ENCODE measurements at places on chromosomes 5 and 9.

DNA sequence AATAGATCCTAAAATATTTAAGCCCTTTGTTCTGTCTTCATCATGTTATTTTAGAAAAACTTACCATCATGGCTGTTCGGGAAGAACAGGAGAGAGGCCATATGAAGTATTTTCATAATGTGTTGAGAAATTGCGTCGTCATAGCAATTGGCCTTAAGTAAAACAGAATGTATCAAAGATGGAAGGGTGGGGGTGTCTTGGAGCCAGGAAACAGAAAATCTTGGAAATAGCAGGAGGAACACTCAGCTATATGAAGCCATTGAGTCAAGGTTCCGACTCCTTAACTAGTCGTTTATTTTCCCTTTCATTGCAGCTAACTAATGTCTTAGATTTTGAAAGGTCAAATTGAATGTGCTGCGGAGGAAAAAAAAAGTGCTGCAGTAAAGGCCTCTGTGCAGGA is 1.3 kb downstream of the SPTAN1 start:
- peak; percentile 27 for DNase-seq

GRCh38 chr9:107723015-107723414 is 233.4 kb upstream of the KLF4 start:
- no peak for DNase-seq

DNA sequence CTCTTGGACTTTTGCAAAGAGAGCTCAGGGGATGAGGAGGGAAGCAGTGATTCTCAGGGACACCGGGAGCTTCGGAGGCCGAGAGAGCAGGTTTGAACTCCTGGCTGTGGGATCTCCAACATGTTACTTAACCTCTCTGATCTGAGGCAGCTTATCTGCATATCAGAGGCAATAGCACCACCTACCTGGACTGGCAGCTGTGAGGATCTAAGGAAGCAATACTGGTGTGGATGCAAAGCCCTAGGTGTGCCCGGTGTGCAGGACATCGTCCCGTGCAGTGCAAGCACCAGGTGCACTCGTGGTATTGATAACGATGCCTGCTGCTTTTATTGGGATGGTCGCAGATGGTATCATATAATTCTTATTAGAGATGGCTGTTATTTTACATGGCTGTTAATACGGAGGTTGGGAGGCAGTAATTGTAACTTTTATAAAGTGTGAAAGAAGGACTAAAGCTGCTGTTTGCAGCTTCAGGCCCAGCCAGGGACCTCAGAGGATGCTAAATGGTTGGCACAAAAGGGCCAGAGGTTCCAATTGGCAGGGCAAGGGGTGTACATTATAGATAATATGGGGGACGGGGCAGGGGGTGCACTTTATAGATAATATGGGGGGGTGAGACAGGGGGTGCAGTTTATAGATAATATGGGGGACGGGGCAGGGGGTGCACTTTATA is 14.9 kb downstream of the COL5A1 start:
- DNase-seq, result peak; percentile 55

- DNase-seq, result no peak
Measured at GRCh38 chr9:33112094-33112493, 35.6 kb upstream of the SMU1 start.

DNA sequence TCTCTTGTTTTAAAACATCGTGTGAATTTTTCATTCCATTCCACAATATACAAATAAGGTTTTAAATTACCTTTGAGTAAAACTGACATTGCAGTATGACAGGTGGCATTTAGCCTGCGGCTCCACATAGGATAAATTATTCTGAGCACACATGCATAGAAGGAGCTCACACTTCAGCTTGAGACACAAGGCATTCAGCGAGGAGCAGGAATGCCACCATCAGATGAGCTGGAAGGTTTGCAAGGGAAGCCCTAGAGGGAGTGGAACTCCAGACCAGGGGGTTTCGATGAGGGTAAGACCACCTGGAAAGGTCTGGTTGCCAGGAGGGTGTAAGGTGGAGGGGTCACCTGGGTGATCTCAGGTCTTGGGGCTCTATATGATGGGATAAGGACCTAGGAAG is 259.0 kb upstream of the ADRA1B start:
- no peak for DNase-seq

DNA sequence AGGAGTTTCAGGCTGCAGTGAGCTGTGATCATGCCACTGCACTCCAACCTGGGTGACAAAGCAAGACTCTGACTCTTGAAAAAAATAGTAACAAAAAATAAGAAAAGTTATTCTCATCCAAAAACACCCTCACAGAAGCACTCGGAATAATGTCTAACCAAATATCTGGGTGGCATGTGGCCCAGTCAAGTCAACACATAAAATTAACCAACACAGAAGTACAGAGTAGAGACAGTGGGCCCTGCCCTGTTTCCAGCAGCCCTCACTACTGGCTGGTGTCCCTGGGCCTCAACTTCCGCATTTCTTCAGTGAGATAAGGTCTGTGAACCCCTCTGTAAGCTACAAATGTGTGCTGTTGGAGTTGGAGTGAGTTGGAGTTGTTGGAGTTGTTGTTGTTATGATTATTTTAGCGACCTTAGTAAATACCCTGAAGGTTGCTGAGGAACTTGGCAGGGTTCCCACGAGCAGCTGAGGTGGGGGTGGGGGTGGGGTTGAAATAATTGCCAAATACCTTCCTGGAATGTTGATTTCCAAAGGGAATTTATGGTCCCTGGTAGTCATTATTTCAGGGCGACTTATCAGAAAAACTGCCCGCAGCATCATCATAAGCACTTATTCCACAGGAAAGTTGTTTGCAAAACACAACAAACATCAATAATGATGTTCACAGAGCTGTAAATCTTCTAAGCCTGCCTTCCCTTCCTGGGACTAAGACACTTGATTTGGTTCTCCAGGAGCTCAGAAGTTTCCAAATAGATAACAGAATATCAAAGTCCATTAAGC is 30.2 kb downstream of the C5orf15 start:
- no peak for DNase-seq

GRCh38 chr5:72224946-72225463 is 95.0 kb downstream of the MRPS27 start:
- DNase-seq, result peak; percentile 27

DNA sequence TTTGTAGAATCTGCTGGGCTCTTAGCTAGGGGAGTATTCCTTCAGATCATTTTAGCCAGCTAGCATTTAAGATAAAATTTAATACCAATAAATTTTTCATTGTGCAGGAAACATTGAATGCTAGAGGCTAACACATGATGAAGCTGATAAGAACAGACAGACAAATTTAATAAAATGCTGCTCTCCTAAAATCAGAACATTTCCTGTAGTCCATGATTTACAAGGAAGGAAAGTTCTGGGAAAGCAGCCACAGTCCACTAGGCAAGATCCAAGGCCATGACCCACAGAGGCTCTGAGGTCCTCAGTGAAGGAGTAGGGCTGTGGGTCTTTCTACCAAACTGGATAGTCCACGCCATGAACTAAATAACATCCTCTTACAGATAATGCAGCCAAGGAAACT is 253.0 kb downstream of the ICE1 start:
- DNase-seq, result no peak

- peak; percentile 4 for DNase-seq
Measured at GRCh38 chr5:92508271-92508670, 1072.7 kb downstream of the NR2F1-AS1 start.

- DNase-seq, result no peak
Measured at GRCh38 chr5:93585767-93586385, 2.9 kb downstream of the NR2F1 start.

DNA sequence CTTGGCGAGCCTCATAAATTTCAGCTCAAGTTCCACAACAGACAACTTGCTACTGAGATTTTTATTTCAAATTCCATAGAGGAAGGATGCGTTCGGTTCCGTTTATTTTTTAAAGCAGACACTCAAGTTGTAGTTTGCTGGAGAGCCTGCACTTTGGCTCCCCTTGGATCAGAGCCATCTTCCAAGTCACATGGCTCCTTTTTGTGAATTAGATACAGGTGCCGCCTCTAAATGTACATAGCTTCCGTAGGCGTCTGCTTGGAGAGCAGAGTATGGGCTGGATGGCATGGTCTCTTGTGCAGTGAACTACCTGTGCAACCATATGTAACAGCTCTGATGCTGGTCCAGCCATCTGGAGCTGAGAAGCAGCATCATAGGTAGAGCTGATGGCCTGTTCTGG is 73.9 kb upstream of the WWC1 start:
- DNase-seq, result no peak

DNA sequence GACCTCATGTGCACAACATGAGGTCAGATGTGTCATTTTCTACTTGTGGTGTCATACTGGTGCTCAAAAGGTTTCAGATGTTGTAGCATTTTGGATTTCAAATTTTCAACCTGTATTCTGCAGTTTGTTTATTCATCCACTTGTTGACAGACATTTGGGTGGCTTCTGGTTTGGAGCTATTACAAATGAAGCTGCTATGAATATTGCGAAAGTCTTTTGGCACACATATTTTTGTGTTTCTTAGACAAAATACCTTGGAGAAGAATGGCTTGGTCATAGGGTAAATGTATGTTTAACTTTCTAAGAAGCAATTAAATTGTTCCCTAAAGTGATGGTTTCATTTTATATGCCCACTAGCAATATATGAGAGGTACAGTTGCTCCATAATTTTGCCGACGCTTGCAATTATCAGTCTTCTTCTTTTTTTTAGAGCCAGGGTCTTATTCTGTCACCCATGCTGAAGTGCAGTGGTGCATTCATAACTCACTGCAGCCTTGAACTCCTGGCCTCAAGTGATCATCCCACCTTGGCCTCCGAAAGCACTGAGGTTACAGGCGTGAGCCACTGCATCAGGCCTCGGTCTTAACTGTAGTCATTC is 70.7 kb upstream of the TRPC7 start:
- DNase-seq, result no peak

- DNase-seq, result no peak
Measured at GRCh38 chr5:144248015-144248414, 77.3 kb downstream of the KCTD16 start.

DNA sequence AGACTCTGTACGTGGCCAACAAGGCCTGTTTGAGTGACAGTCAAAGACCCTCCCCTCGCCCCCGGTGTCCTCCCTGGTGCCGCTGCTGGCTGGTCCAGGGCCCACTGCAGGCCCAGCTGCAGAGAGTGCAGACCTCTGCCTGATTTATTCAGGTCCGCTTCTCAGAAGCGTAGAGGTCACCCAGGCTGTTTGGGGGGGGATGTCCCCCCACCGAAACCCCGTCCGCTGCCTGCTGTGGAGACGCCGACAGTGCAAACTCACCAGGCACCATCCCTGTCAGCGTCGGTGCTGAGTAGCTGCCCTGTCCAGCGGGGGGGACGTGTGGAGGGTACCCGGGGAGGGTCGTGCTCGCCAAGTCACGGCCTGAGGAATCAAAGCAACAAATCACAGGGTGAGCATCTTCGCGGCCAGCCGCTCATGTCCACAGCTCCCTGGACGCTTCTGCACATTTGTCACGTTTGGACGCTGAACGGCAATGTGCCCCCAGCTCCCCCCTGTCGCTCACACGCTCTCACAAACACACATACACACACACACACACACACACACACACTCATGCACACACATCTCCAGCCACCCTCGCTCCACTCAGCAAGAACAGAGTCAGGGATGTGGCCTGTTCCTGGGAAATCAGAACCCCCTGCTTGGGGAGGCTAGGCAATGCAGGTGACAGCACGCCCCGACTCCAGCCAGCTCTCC is 152.2 kb downstream of the PAX5 start:
- no peak for DNase-seq

- DNase-seq, result no peak
Measured at GRCh38 chr9:115328677-115329076, 210.7 kb upstream of the TNC start.

DNA sequence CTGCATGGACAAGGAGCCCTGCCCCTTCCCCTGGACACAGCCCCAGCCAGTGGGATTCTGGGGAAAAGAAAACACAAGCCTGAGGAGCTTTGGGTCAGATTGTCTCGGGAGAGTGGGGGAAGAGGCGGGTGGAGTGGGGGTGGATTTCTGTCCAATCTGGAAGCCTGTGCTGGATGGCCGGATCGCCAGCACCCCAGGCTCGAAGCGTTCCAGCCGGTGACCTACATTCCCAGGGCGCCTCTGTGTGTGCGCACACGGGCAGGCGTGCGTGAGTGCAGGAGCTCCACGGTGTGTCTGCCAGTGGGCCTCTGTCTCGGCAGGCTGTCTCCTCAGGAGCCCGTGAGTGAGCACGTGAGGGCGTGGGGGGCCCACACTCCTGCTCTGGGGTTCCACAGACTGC is 74.3 kb upstream of the DAB2IP start:
- DNase-seq, result no peak

GRCh38 chr9:35725362-35725761 is 6.6 kb downstream of the TLN1 start:
- DNase-seq, result no peak

DNA sequence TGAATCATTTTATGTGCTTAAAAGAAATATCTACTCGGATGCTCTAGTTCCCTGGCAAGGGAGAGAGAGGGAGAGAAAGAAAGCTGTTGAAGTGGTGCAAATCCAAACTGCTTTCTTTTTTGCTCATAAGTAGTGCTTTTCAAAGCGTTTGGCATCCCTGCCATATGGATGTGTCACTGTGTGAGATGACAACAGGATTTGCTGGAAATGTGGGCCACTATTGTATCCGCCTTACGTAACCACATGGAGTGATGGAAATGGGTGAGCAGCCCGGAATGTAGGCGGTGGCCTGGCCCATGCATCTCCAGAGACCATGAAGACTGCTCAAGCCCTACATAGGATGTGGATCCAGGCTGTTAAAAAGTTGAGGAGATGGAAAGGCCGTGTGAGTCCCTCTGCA is 30.8 kb downstream of the TJP2 start:
- peak; percentile 52 for DNase-seq

DNA sequence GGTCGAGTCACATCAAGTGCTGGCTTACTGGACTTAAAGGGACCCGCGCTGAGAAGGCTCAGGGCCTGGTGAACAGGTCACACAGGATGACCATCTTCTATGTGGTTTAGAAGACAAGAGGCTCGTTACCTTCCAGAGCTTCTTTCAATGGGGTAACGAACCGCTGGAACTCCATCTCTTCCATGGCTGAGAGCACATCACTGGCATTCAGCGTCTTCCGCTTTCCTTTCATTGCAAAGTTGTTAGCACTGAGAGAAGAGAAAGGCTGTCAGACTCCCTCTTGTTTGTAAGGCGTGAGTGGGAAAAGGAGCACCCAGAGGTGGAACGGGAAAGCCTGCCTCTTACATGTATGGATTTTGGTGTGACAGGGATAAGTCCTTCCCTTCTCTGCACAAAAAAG is 994 bp downstream of the POLE3 start:
- DNase-seq, result no peak

All from HT1080 (cell line).